ENCODE measurements at places on chromosomes 16 and 17. TPM values are rescaled to one million over a fixed set of nuclear protein-coding genes. Genes with fewer than 3 reads are reported as not detected.

The MPV17L gene
- total RNA-seq, result 5.2 TPM

The TP53TG3C gene
- not detected for total RNA-seq

The PROCA1 gene
- 1.3 TPM for total RNA-seq

The SGCA gene
- 1.6 TPM for total RNA-seq

The LUC7L gene
- 50.6 TPM for total RNA-seq
